Fibroblast of the conjunctiva (primary cell): ENCODE measurements at places on chromosomes 2 and 18.

- no peak for DNase-seq
Observed at GRCh38 chr2:28678944-28679343, 72.7 kb upstream of the PPP1CB start.

- DNase-seq, result no peak
Observed at GRCh38 chr2:64937687-64938491, 51.3 kb upstream of the SLC1A4 start.

GRCh38 chr18:66564236-66564635 is 39.7 kb downstream of the CDH19 start:
- DNase-seq, result no peak

- no peak for DNase-seq
Observed at GRCh38 chr2:114201781-114202180, 240.7 kb upstream of the DPP10 start.

GRCh38 chr2:224946895-224947294 is 95.4 kb downstream of the DOCK10 start:
- no peak for DNase-seq

GRCh38 chr2:207744451-207744850 is 25.3 kb downstream of the FZD5 start:
- no peak for DNase-seq

- no peak for DNase-seq
Observed at GRCh38 chr18:79503406-79503805, 107.7 kb downstream of the NFATC1 start.

- no peak for DNase-seq
Observed at GRCh38 chr18:41324020-41324791, 630.8 kb upstream of the PIK3C3 start.

GRCh38 chr2:102091121-102091520 is 51.4 kb upstream of the IL1R1 start:
- DNase-seq, result no peak

DNA sequence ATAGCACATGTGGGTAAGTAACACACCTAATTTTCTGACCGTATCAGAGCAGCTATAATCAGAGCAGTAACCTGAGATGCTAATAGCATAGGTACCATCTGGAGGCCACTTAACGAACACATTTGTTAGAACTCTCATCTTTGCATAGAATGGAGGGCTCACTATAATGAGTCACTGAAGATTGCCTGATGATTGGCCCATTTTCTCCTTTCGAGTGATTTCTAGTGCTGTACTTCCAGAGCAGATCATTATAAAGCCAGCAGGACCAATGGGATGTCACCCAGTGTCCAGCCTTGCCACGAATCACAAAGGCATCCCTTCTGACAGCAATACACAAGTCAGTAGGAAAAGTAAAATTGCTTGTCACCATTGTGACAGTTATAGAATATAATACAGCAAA is 81.7 kb upstream of the REV1 start:
- no peak for DNase-seq

GRCh38 chr2:225411452-225411851 is 11.9 kb downstream of the NYAP2 start:
- DNase-seq, result no peak

DNA sequence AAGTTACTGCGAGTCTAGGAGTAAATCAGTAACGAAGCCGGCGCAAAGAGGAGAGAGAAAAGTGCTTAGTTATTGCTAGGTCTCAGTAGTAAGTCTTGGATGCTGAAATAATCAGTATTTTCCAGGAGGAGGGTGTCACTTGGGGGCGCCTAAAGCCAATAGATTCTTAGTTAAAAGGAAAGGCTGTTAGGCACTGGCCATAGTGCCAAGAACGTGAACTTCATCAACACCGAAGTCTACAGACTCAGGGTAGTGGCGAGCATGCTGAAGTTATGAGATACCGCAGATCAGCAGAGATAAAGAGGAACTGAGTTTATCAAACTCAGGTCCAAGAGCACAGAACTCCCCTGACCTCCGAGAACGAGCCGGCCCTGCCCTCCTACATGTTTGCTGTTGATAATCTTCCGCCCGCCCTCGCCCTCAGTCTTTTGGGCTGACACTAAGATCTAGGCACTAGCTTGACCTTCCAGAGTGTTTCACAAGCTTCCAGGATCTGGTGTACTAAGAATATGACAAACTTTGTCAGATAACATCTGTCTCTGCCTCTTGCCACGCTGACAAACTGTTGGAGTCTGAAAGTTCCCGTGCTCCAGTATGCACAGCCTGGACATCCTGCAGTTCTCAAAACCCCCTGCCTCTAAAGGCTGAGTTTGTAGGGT is 49.2 kb downstream of the CYB5A start:
- DNase-seq, result no peak

DNA sequence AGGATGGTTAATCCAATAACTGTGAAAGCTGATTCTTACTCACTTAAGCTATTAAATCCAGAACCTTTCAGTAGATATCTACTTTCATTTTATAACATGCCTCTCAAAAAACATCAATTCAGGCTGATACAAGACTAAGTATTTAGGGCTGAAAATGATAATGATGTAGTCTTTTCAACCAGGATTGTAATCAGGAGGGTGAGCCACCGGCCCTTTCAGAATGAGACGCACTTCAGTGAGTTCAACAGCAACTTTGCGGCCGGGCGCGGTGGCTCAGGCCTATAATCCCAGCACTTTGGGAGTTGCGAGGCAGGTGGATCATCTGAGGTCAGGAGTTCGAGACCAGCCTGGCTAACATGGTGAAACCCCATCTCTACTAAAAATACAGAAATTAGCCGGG is 30.4 kb downstream of the RBMS1 start:
- no peak for DNase-seq

DNA sequence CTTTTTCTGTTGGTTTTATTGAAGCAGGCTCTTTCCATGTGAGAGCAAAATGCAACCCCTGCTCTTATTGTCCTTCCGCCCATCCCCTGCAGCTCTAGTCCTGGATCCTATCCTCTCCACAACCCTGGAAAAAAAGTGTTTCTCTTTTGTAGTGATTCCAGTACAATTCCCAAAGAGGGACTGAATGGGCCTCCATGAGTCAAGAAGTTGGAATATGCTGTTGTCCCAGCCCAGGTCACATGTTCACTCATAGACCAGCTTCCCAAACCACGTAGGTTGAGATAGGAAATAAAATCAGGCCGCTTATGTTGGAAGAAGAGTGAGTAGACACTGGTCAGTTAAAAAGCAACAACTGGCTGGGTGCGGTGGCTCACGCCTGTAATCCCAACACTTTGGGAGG is 39.4 kb downstream of the CPO start:
- DNase-seq, result no peak

GRCh38 chr2:209613649-209614305 is 157.9 kb upstream of the UNC80 start:
- DNase-seq, result no peak

DNA sequence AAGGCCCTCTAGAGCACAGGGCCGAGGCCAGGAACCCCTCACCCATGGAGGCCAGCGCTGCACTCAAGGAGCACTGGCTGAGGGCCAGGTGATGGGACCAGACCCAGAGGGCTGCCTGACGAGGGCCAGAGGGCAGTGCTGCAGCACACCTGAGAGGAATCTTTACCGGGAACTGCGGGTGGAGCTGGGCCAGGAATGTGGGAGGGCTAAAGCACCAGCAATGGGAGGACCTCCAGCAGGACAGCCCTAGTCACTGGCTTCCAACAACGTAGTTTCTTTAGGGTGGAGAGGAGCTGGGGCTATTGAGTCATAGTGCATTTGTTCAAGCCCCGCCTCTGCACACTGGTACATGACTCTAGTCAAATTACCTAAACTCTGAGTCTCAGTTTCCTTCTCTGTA is 143.4 kb downstream of the TMEM17 start:
- no peak for DNase-seq

DNA sequence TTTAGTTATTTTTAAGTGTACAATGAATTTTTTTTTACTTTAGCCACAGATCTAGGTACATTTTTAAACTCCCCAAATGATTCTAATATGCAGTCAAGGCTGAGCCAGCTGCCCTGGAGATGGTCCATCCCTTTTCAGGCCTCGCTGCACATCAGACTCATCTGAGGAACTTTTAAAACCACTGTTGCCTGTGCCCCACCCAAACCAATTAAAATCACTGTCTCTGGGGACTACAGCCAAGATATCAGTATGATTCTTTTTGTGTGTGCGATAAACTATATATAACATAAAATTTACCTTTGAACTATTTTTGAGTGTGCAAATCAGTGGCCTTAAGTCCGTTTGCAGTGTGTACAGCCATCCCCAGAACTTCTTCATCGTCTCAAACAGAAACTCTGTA is 9.1 kb upstream of the MALT1 start:
- DNase-seq, result no peak

DNA sequence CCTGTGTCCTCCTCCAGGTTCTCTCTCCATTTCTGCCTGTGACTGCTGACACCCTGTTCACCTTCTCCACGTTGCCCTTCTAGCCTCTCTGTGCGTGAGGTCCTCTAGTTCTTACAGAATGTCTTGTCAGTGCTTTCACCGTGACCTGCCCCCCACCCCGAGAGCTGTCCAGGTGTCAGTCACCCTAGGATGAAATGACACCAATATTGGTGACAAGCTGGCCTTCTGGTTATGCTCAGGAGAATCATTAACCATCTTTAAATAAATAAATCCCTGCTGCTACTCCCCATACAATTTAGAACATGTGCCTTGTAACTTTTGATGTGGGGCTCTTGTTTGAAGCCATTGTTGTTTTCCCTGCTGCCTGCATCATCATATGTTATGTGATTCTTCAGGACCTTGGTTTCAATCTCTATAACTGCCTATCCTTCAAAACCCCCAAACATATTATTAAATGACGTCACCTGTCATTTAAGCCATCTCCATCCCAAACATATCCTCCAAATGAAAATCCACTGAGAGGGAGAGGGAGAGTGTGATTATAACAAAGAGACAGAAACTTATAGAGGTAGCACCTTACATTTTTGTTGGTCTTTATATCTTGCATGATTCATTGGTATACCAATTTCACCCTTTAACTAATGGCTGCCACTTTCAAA is 496.3 kb downstream of the PARD3B start:
- DNase-seq, result no peak

- DNase-seq, result no peak
Observed at GRCh38 chr2:206368933-206369569, 74.3 kb upstream of the ADAM23 start.

DNA sequence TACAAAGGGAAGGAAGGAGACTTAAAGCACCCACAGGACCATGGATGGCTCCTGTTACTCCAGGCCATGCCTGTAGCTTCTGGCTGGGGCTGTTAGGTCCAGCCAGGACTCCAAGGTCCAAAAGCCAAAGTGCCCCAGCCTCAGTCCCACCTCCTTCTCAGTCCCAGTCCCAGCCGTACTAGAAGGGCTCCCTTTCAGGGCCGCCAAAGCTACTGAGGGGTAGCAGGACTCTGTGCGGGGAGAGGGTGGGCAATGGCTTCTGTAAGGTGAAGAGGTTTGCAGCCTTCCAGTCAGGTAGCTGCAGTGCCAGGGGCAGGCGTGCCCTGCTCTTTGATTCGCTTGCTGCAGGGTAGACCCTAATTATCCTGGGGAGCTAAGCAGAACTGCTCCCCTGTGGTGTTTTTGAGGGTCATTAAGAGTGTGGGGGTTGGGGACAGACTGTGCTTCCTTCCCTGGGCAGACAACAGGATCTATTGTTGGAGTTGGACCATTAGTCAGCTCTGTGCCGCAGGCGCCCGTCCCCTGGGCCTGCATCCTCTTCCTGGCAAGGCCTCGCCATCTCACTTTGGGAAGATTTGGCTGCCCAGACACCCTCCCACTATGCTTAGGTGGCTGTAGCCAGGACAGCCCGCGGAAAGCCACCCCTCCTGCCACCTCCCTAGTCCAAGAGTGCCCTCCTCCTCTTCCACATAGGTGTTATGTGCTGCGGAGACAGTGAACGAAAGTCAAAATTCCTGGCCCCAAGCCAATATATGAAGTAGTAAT is 118.8 kb downstream of the ZBTB7C start:
- DNase-seq, result no peak

DNA sequence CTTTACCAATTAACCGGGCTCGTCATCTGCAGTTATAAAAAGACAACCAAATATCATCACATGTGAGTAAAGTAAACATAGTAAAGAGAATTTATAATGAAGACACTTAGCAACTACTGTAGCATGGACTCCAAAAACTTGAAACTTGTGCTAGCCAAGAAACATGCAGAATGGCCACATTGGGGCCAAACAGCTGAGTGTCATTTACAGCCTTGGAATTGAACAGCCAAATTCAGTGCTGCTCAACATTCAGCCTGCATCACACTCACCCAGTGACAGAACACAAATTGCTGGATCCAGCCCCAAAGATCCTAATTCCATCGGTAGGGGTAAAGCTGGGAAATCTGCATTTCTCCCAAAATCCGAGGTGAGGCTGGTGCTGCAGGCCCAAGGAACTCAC is 224.8 kb upstream of the GYPC start:
- DNase-seq, result no peak

GRCh38 chr2:74291886-74292621 is 51.2 kb downstream of the SLC4A5 start:
- DNase-seq, result no peak

DNA sequence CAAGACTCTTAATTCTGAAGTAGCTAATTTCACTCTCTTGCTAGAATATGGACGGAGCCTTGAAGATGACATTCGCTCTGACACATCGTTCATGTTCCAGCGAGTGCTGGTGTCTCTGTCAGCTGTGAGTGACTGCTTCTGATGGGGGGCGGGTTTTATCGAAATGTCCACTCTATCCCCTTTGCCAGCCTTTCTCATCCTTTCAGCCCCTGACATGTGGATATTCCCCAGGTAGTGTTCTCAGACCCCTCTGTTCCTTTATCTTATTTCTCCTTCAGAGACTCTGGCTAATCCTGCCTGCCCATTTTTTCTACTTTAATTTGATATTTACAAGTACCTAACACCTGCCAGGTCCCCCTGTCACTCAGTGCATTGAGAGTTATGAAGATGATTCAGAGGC is 18.9 kb upstream of the GMCL1 start:
- DNase-seq, result no peak

GRCh38 chr2:46939626-46940359 is 24.2 kb upstream of the MCFD2 start:
- DNase-seq, result no peak

DNA sequence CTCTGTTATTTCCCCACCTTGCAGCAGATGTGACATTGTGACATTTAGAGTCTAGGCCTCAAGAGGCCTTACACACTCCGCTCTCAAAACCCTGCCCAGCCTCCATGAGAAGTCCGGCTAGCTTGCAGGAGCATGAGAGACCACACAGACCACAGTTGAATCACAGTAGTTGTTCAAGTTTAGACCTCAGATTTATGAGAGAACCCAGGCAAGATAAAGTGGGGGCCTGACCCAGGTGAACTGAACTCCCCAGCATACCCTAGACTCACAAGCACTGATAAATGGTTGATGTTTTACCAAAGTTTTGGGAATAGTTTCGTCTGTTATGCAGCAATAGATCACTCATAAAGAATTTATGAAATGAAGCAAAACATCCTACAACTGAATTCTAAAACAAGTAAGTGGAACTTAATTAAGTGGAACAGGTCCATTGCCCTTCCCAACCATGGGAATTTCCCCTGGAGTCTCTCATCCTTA is 4.7 kb upstream of the STAT1 start:
- no peak for DNase-seq

- DNase-seq, result no peak
Observed at GRCh38 chr2:173148520-173148919, 72.9 kb downstream of the MAP3K20 start.

GRCh38 chr18:58632552-58632951 is 3.7 kb upstream of the ALPK2 start:
- no peak for DNase-seq

- peak; percentile 44 for DNase-seq
Observed at GRCh38 chr18:70489986-70490933, 201.4 kb downstream of the SOCS6 start.
